ENCODE measurements at places on chromosomes 5 and 9. TPM values are rescaled to one million over a fixed set of nuclear protein-coding genes. Genes with fewer than 3 reads are reported as not detected.

The RGS7BP gene
- polyA plus RNA-seq, result 0.20 TPM

The TEX48 gene
- polyA plus RNA-seq, result not detected

The ORM1 gene
- polyA plus RNA-seq, result 18.0 TPM

The BTNL3 gene
- polyA plus RNA-seq, result 0.09 TPM

The CTXN3 gene
- not detected for polyA plus RNA-seq

The DND1 gene
- 0.79 TPM for polyA plus RNA-seq

The ENTR1 gene
- 22.3 TPM for polyA plus RNA-seq

The CXCL14 gene
- polyA plus RNA-seq, result 156 TPM

The CCDC192 gene
- 0.79 TPM for polyA plus RNA-seq

The POU5F2 gene
- polyA plus RNA-seq, result 0.01 TPM

The CFAP90 gene
- polyA plus RNA-seq, result 0.19 TPM
